Lung microvascular endothelial cell (primary cell): ENCODE measurements at places on chromosomes 3 and 15.

DNA sequence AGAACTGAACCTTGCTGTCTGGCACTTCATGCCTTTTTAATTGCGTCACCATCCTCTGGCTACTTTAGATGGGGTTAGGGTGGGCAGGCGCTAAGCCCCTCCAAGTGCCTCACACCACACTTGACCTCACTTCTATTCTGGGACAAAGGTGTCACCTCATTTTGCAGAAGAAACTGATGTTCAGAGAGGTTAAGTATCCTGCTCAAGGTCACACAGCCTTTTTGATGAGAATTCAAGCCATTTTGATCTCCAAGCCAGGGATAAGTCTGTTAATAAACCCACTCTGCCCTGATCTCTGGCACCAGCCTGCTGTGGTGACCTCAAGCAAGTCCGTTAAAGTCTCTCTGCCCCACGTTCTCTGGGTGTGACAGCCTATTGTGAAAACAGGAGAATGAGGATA is 58.8 kb upstream of the PRR23C start:
- no peak for DNase-seq

DNA sequence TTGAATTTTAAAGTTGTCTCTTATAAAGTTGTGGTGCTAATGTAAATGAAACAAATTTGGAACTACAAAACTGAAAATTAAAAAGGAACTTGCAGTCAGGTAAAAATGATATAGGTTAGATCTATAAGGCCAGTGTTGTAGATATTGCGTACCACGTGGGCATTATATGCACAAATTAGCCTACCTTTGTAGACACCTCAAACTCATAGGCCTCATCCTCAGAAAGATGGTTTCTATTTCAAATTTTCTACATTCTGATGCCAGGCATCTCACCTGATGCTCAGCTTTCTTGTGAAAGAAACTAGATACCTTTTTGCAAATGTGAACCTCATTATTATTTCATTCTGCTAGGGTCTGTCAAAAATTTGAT is 25.6 kb downstream of the TMEM207 start:
- DNase-seq = no peak

- DNase-seq = no peak
Measured at GRCh38 chr3:8365541-8365940, 136.1 kb upstream of the LMCD1 start.

GRCh38 chr3:160810362-160811236 is 54.6 kb downstream of the PPM1L start:
- DNase-seq = no peak

GRCh38 chr3:126542340-126543241 is 16.1 kb downstream of the C3orf22 start:
- no peak for DNase-seq
